ENCODE measurements at places on chromosomes 5 and 9.

DNA sequence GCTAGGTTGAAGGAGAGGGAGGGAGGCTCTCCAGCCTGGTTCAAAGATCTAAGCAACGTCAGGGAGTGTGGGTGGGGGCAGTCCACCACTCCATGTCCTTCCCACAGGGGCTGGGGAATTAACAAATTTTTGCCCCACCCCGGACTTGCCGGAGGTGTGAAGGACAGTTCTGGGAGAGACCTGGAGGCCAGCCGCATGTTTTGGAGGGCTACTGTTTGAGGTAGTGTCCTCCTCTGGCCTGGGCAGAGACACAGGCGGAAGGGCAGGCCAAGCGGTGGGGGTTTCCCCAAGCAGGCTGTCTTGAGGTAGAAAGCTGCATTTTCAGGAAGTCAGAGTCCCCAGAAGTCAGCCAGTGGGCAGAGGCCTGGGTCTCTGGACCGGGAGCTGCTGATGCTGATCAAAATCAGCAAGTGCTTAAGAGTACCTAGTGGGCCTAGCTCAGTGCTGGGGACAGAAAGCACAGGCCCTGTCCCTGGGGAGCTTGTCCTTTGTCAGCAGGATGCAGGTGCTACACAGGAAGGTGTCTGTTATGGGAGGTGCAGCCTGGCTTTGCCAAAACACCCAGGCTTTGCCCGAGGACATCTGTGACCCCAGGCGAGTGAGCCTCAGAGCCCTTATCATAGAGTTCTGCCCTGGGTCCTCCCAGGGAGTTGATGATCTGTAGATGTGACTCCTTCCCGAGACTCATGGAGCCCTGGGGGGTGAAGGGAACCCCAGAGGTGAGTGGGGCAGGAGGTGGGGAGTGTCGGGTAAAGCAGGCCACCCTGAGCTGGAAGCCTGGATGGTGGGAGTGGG lies 18.5 kb downstream of the JADE2 start:
- no peak for DNase-seq

DNA sequence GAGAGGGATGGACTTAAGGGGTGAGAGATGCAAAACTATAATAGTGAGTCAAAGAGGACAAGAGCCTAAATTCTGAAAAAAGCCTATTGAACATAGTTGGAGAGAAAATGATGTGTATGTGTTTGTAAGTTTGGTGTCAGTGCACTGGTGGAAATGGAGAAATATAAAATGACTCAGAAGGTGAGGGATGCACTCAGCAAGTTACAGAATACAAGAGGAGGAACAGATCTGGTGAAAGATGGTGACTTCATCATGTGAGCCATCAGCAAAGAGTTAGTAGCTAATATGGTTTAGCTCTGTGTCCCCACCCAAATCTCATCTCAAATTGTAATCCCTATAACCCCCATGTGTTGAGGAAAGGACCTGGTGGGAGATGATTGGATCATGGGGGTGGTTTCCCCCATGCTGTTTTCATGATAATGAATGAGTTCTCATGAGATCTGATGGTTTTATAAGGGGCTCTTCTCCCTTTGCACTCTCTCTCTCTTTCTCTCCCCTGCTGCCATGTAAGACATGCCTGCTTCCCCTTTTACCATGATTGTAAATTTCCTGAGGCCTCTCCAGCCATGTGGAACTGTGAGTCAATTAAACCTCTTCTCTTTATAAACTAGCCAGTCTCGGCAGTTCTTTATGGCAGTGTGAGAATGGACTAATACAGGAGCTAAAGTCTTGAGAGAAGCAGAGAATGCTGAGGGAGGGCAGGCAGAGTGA lies 30.4 kb upstream of the FYB1 start:
- no peak for DNase-seq

DNA sequence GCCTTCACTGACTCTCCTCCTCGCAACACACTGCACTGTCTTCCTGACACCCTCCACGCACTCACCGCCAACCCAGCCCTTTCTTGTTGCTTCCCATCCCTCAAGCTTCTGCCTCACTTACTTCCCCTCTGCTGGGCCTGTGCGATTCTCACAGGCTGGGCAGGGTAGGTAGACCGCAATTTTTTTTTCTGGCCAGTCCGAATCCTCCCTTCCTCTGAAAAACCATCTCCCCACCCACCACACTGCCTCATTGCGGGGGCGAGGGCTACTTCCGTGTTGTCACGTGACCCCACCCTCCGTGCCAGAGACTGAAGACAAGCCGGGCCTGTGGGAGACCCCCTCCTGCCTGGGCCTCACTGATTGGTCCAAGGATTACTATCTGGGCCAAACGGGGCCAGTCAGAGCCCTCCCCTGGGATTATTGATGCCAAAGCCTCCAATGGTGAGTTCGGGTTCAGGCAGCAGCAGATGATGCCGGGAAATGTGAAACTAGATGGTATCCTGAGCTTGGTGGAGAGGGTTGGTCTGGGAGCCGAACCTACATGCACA lies 73.1 kb downstream of the STK10 start:
- DNase-seq = no peak

GRCh38 chr5:141965071-141965470 lies 3.8 kb upstream of the RNF14 start:
- DNase-seq = no peak

GRCh38 chr5:97752871-97753270 lies 569.8 kb upstream of the RIOK2 start:
- no peak for DNase-seq

GRCh38 chr5:123294544-123294943 lies 128.7 kb downstream of the CEP120 start:
- no peak for DNase-seq

GRCh38 chr5:42950456-42951292 lies 89.4 kb downstream of the ANXA2R start:
- DNase-seq = no peak

DNA sequence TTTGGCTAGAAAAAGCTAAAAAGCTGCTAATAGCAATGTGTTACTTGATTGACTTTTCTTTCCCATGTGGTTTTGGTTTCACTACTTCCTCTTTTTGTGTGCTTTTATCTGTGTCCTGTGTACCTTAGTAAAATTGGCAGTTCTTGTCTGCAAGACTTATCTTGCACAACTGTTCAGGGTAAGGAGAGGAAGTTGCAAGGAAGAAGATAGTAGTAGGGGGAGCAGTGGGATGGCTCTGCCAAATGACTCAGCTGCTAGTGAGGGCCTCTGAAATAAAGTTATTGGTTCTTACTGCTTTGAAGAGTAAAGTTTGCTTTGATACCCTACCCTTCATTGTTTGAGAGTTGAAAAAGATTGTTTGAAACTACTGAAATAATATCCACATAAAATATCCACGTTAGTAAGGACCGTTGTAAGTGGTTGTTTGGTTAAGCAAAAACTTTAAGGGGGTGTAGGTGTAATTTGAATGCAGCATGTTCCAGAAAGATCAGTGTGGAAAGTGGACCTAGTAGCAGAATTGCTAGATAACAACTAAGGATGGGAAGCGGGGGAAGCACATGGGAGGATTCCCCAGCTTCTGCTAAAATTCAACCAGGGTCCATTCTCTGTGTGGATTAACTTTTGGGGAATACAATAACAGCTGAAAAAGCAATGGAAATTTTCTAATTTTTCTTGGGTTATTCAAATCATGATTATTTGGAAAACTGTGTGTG lies 123.5 kb downstream of the SCAMP1 start:
- no peak for DNase-seq

DNA sequence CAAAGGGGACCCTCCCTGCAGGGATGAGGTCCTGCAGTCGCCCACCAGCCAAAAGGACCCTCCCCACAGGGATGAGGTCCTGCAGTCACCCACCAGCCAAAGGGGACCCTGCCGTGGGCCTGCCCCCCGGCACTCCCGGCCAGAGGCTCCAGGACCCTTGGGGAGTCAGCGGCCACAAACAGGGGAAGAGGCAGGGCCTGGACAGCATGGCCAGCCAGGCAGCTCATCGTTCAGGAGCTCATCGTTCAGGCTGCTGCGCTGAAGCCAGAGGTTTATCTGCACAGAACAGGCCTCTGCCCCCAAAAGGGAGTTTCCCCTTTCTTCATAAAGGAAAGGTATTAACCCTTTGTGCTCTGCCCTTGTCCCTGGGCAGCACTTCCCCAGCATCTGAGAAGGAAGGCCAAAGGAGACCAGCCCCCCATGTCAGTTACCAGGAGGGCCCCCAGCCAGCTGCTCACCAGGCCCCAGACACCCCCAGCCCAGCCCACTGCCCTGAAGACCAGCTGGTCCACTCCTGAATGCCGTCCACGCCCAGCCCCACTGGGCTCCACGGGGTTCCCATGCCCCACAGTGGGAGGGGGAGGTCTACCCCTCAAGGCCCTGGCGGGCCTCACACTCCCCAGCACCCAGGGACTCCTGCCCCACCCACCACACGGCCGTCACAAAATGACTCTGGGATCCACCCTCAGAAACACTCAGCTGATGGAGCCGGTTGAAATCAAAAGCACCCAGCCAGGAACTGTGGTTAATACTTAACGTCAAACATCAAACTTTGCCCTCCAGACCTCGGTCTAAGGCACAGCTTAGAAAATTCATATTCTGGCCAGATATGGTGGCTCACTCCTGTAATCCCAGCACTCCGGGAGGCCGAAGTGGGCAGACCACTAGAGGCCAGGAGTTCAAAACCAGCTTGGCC lies 6.3 kb downstream of the SLC12A7 start:
- no peak for DNase-seq

GRCh38 chr9:99416007-99416406 lies 193.9 kb downstream of the SEC61B start:
- DNase-seq = no peak

GRCh38 chr9:18362901-18363685 lies 110.9 kb upstream of the ADAMTSL1 start:
- no peak for DNase-seq

- no peak for DNase-seq
Measured at GRCh38 chr9:106286249-106286648, 576.7 kb upstream of the ZNF462 start.

DNA sequence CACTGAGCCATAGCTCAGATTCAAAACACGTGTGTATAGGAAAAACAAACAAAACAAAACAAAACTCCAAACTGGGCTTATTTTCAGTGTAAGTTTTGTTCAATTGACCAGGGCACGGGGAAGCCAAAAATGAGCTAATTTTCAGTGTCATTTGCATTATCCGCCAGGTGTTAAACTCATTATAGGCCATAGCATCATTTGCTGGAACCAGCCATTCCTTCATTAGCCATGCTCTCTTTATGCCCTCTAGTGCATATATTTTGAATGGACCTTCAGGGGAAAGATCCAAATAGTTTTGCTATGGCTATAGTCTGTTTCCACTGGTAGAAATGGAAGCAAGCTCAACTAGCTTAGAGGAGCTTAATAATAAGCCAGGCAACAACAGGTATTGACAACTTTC lies 1205.2 kb upstream of the DMAC1 start:
- no peak for DNase-seq

- DNase-seq = no peak
Measured at GRCh38 chr5:105034401-105034763, 1471.8 kb upstream of the NUDT12 start.

- DNase-seq = no peak
Measured at GRCh38 chr5:173429489-173430150, 101.4 kb upstream of the STC2 start.

DNA sequence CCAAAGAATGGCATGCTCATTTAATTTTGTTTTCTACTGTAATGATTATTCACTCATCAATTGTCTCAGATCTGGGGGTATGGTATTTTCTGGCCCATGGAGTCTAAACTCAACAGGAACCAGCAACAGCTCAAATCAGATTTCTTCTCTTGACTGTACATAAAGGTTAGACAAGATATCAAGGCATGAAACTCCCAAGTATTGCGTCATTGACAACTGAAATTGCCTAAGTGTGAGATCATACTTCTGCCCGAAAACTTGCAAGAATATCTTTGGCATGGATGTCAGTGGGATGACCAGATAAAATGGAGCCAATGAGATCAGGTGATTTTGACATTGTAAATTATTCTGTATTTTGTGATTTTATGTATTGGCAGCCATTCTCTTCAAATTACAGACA lies 141.7 kb upstream of the STK32A start:
- no peak for DNase-seq

DNA sequence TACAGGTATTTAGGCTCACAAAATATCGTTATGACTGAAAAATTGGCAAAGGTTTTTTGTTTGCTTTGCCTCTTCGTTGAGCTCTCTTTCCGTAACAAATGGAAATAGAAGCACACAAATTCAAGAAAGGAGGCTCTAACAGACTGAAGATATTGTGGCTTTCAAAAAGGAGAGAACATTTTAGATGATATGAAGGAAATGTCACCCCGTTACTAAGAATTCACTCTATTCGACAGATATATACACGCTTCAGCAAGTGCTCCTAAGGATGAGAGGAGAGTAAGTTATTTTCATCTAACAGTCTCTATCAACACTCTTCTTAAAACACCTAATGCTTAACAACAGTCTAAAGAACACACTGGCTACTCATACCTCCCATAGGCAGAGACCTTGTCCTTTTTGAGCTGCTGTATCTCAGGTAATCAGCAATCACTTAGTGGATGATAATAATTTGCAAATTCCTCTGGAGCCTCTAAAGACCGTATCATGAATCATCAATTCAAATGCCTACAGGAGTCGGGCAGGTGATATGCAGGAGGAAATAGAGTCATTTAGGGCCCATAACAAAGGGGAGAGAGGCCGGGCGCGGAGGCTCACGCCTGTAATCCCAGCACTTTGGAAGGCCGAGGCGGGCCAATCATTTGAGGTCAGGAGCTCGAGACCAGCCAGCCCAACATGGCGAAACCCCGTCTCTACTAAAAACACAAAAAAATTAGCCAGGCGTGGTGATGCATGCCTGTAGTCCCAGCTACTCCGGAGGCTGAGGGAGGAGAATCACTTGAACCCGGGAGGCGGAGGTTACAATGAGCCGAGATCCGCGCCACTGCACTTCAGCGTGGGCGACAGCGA lies 1.4 kb upstream of the HSDL2 start:
- DNase-seq = no peak

DNA sequence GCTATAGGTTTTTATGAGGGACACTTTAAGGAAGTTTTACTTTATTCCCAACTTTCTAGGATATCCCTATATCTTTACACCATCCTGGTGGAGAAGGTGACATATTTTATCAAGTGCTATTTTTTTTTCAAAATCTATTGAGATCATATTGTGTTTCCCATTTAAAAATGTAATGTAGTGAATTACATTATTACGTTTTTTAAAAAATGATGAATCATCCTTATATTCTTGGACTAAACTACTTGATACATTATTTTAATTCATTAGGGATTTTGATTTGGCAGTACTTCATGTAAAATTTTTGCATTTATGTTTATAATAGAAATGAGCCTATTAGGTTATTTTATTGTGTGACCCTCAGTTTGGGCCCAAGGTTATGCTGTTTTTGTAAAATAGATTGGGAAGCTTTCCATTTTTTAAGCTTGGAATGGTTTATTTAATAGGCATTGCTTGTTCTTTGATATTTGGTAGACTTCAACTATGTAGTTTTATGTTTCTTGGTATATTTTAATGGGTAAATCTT lies 4.1 kb downstream of the TMEM38B start:
- DNase-seq = no peak

- no peak for DNase-seq
Measured at GRCh38 chr5:73751254-73751914, 125.4 kb downstream of the ARHGEF28 start.

DNA sequence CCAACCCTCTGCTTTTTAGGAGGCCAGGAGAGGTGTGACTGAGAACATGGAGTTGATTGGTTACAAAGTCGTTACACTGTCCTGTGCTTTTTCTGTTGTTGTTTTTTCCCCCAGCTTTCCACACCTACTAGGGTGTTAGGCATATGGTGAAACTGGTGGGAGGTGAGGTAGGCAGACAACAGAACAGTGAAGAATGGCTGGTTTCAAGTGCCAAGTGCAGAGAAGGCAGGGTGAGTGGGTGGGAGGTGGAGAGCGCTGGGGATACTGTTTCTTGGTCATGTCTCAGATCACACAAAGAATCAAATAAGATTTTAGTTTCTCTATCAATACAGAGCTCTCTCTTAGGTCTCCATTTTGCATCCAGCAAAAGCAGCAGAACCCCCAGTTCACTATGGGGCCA lies 2.2 kb upstream of the SPTAN1 start:
- DNase-seq = no peak

Data from amygdala (tissue), 56 donors.